ENCODE measurements at places on chromosomes 7 and 10.
A peak's percentile ranks its signal among the peaks of the same experiment; 100 is the strongest.

- DNase-seq: no peak
Measured at GRCh38 chr7:122951006-122951405, 44.5 kb downstream of the TAS2R16 start.

DNA sequence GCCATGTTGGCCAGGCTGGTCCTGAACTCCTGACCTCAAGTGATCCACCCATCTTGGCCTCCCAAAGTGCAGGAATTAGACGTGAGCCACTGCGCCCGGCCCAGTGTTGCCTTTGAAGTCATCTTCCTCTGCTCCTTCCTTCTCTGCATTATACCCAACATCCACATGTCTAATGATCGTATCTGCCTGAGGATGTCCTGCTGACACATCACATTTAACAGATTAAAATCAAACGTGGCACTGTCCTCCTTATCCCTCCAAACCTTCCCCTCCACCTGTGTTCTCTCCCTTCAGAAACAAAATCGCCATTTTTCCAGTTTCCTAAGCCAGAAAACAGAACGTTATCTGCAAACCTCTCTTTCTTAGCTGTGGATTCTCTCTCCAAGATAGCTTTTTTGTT, 8.4 kb upstream of the SDK1 start:
- no peak for DNase-seq

GRCh38 chr7:87316097-87316700, 29.3 kb upstream of the CROT start:
- DNase-seq: no peak

DNA sequence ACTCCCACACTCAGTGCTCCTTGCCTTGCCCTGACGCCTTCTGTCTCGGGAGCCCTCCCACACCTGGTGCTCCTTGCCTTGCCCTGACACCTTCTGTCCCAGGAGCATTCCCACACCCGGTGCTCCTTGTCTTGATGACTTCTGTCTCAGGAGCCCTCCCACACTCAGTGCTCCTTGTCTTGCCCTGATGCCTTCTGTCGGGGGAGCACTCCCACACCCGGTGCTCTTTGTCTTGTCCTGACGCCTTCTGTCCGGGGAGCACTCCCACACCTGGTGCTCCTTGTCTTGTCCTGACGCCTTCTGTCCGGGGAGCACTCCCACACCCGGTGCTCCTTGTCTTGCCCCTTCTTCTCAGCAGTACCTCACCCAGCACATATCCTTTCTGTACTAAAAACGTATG, 207.2 kb upstream of the ADARB2 start:
- no peak for DNase-seq

DNA sequence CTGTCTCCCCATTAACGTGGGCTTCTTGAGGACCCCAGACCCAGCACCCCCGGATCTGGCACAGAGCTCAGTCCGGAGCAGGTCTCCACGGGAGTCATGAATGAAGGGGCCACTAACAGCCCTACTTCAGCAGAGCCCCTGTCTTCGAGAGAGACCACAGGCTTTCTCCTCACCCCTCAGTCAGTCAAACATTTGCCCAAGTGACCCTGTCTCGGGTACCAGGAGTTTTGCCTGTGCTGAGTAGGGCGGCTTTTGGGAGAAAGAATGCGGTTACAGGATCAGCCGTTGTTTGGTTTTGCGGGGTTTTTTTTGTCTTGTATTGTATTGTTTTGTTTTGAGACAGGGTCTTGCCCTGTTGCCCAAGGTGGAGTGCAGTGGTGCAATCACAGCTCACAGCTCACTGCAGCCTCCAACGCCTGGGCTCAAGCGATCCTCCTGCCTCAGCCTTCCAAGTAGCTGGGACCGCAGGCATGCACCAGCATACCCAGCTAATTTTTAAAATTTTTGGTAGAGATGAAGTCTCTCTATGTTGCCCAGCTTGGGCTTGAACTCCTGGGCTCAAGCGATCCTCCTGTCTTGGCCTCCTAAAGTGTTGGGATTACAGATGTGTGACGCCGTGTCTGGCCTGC, 16.5 kb downstream of the ADAP1 start:
- DNase-seq: no peak

- no peak for DNase-seq
Measured at GRCh38 chr10:4067931-4068561, 283.0 kb upstream of the KLF6 start.

- DNase-seq: no peak
Measured at GRCh38 chr7:154956427-154956826, 46.5 kb downstream of the PAXIP1 start.

DNA sequence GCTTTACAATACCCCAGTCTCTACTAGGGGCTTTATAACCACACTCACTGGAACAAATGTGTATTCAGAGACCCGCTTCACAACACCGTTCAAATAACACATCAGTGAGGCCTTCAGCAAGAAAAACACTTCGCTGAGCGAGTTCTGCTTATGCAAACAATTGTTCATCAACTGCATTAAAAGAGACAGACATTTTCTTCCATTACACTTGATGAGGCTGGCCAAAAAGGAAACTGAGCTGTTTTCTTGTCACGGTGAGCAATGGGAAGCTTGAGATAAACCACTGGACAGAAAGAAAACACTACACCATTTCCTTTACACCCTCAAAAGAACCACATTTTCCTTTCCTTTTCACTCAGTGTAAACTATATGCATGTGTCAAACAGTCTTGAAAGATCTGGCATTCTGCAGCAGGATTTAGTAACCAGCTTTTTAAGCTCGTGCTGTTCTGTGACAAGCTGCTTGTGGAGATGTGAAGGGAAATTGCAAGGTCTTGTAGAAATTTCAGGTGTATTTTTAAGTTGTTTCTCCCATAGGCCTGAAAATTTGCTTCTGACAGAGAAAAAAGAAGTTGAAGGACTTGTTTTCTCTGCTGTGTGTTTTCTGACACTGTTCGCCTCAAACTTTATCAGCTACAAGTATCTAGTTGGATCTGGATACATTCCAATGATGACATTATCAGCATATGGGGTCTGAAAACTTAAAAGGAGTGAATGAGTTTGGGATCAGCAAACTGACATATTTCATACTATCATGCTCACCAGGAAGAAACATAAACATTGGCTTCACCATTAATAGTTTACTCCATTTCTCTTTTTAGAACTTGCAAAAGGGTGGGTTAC, 693.1 kb downstream of the PARD3 start:
- DNase-seq: peak; percentile 6

GRCh38 chr10:75402486-75403143, 1.1 kb upstream of the ZNF503 start:
- DNase-seq: no peak

- no peak for DNase-seq
Measured at GRCh38 chr7:5683280-5683670, 98.2 kb downstream of the RNF216 start.

GRCh38 chr7:101743241-101743994, 74.0 kb upstream of the CUX1 start:
- peak; percentile 32 for DNase-seq
